Effector CD4-positive, alpha-beta T cell (primary cell): ENCODE measurements at places on chromosomes 7 and 10.

DNA sequence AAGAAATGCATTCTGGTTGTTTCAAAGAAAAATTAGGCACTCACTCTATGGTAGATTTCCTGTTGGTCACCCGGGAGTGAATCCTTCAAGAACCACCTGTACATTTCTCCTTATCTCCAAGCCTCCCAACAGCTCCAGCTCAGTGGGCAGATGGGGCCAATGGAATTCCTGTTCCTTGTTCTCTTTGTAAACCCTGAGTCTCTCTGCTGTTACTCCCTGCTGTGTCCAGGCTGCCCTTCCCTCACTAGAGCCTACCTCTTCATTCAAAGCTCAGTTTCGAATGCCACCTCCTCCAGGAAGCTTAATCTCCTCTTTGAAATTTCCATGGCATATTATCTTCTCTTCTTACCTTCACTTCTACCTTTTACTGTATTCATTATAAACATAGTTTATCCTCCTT lies 3.5 kb upstream of the BMPER start:
- DNase-seq: no peak

- DNase-seq: no peak
Measured at GRCh38 chr7:80869106-80869784, 49.6 kb downstream of the SEMA3C start.

DNA sequence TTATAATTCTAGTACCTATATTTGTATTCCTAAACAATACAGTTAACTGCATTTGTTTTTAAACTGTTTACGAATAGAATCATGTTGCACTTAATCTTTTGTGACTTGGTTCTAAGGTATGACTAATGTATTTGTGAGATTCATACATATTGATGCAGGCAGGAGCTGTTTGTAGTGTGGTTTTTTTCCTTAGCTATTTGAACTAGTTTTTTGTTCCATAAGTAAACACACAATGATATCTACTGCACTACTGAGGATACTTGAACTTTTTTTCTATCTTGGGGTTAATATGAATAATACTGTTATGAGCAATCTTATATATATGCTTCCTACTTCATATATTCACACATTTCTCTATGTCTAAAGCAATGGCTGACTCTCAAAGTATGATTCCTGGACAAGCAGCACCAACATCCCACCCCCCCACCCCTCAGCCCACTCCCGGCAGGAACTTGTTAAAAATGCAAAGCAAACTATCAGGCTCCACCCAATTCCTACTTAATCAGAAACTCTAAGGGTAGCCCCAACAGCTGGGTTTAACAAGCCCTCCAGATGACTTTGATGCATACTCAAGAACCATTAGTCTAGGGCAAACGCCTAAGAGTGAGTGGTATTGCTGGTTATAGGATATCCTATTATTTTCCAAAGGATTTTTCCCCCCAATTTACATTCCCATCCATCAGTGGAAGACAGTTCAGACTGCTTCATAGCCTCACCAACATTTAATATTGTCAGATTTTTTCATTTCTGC lies 25.8 kb downstream of the BRAF start:
- DNase-seq: no peak

- DNase-seq: no peak
Measured at GRCh38 chr10:4437791-4438190, 388.2 kb upstream of the AKR1E2 start.

GRCh38 chr7:125820495-125820894 lies 890.9 kb upstream of the POT1 start:
- no peak for DNase-seq

DNA sequence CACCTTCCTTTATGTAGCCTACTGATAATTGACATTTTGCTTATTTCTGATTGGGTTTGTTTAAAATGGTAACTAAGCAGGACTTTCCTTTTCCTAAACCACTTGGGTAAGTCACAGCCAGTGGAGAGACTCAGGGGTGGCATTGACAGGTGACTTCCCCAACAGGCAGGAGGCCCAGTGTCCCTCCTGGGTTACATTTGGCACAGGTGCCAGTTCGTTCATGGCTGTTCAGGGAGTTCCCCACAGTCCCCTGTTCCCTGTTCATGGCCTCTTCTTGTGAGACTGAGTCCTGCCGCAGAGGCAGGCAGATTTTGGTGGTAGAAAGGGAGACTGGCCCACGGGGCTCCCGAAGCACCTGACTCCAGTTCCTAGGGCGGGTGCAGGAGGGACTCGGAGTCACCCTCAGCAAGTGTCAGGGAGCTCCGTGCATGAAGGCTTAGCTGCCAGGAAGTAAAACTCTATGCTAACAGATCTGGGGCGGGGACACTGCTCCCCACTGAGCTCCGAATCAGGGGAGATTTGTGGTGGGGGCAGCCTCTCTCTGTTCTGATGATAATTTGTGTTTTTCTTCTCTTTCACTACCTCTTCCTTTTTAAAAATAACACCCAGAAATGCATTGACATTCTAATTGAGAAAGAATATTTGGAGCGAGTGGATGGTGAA lies 84.1 kb downstream of the EZH2 start:
- DNase-seq: no peak

GRCh38 chr7:1698951-1699350 lies 28.9 kb downstream of the ELFN1 start:
- no peak for DNase-seq

GRCh38 chr7:126203185-126203584 lies 1049.6 kb downstream of the GRM8 start:
- no peak for DNase-seq

GRCh38 chr10:14024329-14025202 lies 306.2 kb downstream of the FRMD4A start:
- no peak for DNase-seq

- DNase-seq: no peak
Measured at GRCh38 chr7:83469491-83469890, 179.4 kb downstream of the SEMA3E start.

DNA sequence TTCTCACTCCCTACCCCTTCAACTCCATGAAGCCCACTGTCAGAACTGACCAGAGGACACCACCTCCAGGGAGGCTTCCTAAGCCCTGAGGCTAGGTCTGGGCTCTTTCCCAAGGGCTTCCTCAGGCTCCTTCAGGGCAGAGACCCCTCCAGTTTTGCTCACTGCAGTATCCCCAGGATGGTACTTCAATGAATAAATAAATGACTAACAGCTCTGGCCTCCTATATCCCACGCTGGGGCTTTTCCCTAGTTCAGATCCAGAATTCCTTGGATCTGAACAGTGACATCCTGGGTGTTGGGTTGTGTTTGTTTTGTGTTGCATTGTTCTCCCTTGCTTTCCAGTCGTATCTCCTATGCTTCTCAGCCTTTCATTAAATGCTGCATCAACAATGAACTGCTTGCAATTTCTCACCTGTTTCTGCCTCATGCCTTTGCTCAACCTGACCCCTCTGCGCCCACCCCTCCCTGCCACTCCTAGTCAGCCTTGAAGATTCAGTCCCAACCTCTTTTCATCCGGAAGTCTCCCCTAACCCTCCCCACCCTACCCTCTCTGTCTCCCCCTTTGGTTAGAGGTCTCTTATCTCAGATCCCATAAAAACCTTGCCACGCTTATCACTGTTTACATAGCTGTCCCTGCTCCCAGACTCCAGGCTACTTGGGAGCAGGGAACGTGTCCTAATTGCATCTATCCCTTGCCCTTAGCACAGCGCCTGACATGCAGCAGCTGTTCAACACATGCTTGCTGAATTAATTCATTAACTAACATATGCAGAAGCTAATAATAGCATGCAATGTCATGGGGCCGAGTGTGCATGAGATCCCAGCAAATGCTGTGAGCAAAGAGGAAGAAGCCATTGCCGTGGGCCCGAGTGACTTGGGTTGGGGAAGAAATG lies 41.7 kb downstream of the PPP1R3C start:
- no peak for DNase-seq
